ENCODE measurements at places on chromosomes 4 and X.
A peak's percentile ranks its signal among the peaks of the same experiment; 100 is the strongest.

GRCh38 chrX:28591542-28591941 is 4.3 kb downstream of the IL1RAPL1 start:
- no peak for DNase-seq

DNA sequence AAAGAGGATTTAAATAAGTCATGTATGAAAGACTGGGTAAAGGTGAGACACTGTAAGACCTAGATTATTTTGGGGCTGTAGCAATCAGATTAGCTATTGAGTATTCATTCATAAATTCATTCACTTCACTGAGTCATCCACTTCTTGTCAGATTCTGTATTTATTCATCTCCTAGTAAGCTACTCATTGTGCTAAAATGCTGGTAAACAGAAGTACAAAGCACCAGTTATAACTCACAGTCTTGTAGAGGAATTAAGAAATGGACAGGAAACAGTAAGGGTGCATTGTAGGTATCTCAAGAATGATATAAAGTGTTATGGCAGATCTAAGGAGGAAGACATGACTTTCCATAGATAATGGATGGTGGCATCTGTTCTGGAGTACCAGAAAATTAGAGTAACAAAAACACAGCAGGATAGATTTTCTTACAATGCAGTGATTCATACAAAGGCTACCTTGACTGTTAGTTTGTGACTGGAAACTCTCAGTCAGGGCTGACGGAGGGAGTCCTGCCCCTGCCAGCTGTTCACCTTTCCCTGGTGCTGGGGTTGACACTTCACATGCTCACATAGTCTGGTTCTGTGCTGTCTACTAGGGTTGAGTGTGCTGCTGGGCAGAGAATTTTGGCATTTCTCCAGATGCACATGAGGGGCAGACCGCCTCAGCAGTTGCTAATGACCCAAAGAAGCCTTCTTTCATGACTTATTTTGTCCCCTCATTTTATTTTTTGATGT is 26.5 kb upstream of the HAND2 start:
- no peak for DNase-seq

- DNase-seq, result no peak
Observed at GRCh38 chr4:105451346-105451745, 22.5 kb downstream of the PPA2 start.

DNA sequence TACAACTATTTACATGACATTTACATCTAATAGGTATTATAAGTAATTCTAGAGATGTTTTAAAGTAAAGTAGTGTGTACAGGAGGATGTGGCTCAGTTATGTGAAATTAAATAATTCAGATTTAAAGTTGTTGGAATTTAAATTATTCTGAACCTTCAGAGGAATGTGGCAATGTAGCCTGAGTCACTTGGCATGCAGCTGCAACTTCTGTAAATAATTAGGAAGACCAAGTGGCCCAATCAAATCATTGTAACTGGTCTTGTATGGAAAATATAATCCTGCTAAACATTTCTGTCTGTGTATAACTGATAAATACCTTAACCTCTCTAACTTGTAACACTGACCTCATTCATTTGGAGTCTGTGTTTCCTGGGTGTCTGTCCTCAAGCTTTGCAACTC is 828.9 kb downstream of the GLUD2 start:
- peak; percentile 56 for DNase-seq

GRCh38 chrX:115898382-115899001 is 272.1 kb upstream of the AGTR2 start:
- no peak for DNase-seq

DNA sequence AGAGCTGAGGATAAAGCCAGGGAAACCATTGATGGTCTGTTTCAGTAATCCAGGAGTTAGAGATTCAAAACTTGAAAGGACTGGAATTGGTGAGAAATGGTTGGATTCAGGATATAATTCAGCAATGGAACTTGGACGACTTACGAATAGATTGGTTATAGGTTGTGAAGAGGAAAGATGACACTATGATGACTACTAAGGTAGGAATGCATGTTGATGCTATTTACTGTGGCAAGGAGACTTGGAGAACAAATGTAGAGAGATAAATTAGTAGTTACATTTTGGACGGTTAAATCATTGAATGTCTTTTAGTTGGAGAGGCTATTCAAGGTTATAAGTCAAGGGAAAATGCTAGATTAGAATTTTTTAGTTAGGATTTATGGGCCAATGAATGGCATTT is 365.4 kb upstream of the TECRL start:
- peak; percentile 25 for DNase-seq

- no peak for DNase-seq
Observed at GRCh38 chrX:56794404-56795230, 65.6 kb downstream of the NBDY start.

DNA sequence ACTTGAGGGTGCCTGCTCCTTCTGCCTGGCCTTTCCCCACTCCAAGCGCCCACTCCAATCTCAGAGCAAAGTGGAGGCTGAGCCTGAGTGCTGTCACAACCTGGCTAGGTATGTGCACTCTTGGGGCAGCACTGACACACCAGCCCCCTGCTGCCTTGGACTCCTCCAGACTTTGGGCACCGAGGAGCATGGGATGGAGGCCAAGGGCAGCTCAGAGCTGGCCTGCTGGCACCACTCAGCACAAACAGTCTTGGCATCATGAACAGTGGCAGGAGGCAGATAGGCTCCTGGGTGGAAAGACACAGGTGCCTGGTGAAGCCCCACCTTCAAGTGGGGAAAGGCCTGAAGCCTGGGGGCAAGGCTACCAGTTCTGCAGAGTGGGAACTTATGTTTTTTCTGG is 91.8 kb downstream of the KCNIP4 start:
- no peak for DNase-seq

GRCh38 chr4:1030031-1030430 is 18.6 kb downstream of the FGFRL1 start:
- DNase-seq, result no peak

DNA sequence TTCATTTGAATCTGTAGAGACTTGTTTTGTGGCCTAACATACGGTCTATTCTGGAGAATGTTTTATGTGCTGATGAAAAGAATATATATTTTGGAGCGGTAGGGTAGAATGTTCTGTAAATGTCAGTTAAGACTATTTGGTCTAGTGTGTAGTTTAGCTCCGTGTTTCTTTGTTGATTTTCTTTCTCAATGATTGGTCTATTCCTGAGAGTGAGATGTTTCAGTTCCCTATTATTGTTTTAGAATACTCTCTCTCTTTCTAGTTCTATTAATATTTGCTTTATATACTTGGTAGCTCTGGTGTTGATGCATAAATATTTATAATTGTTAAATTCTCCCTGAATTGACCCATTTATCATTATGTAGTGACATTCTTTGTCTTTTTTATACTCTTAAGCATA is 236.5 kb downstream of the GLUD2 start:
- DNase-seq, result no peak

- no peak for DNase-seq
Observed at GRCh38 chr4:175542786-175543185, 269.3 kb downstream of the GPM6A start.

- DNase-seq, result peak; percentile 45
Observed at GRCh38 chr4:148530114-148530513, 87.9 kb upstream of the NR3C2 start.

DNA sequence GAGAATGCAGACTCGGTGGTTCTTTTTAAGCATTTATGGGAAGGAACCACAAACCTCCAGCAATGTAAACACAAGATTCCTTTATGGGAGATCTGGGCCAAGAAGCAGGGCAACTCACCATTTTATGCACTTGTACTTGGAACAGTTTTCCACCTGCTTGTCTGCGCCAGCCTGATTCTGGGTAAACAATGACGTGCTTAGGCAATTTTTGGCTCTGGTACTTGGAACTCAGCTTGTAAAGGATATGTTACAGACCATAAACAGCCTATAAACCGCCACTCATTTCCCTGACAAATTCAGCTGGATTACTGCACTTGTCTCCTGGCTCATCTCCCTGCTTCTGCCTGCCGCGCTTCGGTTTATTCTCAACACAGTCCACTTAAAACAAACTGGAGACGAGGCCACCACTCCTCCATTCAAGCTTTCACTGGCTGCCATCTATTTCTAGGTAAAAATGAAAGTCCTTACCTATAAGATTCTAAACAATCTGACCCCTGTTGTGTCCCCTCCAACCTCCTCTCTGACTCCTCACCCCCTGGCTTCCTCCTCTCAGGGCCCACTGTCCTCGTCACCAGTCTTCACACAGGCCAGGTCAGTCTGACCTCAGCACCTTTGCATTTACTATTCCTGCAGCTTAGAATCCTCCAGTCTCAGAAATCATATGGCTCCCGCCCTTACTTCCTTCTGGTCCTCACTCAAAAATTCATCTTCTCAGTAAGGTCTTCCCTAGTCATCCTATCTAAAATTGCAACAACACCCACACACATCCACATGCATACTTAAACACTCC is 205.9 kb upstream of the GALNT7 start:
- peak; percentile 43 for DNase-seq

DNA sequence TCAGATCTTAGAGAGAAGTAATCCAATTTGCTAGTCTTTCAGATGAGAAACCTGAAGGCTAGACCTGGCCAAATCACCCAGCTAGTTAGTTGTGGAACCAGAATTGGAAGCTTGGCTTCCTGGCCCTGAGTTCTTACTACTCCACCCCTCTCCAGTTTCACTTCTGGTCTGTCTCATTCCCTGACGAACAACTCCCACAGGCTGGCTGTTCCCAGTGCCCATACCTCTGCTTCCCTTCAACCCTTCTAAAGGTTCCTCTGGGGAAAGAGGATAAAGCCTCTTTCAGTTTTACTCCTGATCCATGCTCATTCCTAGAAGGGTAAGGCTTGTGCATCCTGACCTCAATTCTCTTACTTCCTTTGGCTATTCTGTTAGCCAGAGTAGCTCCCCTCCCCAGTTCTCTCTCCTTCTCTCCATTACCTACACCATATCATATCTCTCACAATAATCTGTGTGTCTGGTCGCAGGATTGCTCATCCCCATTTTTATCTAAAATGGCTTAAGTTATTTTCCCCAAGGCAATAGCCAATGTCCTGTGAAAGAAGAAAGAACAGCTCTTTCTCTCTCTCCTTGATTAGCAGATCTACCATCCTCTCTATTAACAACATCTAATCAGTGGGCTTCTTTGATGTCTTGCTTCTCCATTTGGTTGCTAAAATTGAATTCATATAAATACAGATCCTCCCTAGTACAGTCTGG is 155.0 kb upstream of the MAOA start:
- peak; percentile 55 for DNase-seq

GRCh38 chr4:28062562-28062961 is 1201.9 kb downstream of the STIM2 start:
- DNase-seq, result no peak

GRCh38 chrX:38341442-38341841 is 11.0 kb upstream of the OTC start:
- no peak for DNase-seq

DNA sequence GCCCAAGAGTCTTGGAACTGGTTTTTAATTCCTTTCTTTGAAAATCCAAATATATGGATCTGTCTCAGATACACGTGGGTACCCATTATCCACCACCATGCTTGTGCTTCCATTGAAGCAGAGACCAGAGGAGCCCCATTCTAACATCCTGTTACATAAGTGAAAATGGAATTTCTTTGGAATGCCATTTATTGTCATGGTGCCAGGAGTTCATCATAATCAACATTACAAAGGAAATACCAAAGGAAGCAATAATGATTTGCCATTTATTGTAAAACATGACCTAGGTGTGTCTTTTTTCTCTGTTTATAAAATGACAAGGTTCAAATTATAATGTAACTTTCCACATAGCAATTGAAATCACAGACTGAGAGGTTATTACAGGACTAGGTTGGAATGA is 61.7 kb downstream of the PALLD start:
- DNase-seq, result peak; percentile 64

GRCh38 chr4:101208171-101208570 is 139.2 kb downstream of the PPP3CA start:
- no peak for DNase-seq

DNA sequence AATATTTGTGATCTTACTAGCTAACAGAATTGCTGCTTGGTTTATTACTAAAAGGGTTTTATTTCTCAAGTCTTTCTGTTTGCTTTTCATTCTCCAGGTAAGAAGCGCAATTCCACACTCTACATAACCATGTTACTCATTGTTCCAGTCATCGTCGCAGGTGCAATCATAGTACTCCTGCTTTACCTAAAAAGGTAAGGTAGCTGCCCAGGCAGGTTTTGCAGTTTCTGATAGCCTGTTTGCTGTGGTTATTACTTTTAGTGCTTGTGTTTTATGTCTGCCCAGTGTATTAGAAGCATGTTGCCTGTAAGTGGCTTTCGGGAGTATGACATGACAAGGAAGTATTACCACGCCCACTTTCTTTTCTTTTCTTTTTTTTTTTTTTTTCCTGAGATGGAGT is 46.4 kb downstream of the IL13RA1 start:
- DNase-seq, result peak; percentile 93

GRCh38 chrX:73944563-73944908 is 359.4 kb upstream of the ZCCHC13 start:
- DNase-seq, result no peak

- DNase-seq, result no peak
Observed at GRCh38 chr4:39230462-39230861, 48.1 kb downstream of the WDR19 start.

- DNase-seq, result no peak
Observed at GRCh38 chrX:34744521-34744920, 87.4 kb upstream of the TMEM47 start.

- DNase-seq, result peak; percentile 36
Observed at GRCh38 chr4:44447563-44448504, 775 bp downstream of the KCTD8 start.

GRCh38 chrX:5145957-5146356 is 1082.7 kb downstream of the NLGN4X start:
- no peak for DNase-seq

GRCh38 chr4:12576409-12576808 is 907.7 kb downstream of the RAB28 start:
- DNase-seq, result no peak

- peak; percentile 28 for DNase-seq
Observed at GRCh38 chr4:159639671-159640323, 536.9 kb downstream of the RAPGEF2 start.

DNA sequence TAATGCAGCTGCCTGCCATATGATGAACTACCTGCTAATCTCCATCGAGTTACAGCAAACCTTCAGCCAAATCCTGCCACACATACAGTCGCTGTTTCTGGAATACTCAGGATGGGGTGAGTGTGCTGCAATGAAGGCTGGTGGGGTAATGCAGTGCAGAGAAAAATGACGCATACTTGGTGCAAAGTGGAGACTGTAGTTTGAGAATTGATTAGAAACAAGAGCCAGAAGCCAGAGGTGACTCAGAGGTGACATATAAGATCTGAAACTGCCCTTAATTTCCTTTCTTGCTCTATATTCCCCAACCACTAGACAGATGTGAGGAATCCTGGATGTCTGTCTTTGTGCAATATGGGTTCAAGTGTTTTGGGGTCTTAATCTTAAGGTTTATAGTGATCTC is 22.0 kb downstream of the C4orf54 start:
- peak; percentile 57 for DNase-seq

DNA sequence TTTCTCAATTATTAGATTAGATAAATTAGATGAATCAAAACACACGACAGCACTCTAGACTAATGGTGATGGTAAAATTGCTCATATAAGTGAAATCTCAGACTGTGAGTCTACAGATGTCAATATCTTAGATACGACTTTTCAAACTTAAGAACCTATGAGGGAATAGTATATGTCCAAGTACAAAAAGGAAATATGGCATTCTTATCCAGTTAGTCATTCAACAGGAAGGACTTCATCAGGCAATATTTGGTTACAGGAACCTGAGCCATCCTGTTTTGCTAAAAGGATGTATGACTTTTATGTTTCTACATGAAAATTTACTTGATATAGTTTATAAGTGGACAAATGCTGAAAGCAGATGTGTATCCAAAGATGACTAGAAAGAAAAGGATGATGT is 107.0 kb downstream of the CT47B1 start:
- DNase-seq, result peak; percentile 40

- peak; percentile 70 for DNase-seq
Observed at GRCh38 chr4:175125410-175126068, 207.4 kb downstream of the ADAM29 start.

- peak; percentile 65 for DNase-seq
Observed at GRCh38 chr4:165131247-165131832, 18.7 kb upstream of the TMEM192 start.

Measured in epithelial cell of esophagus (primary cell).